ENCODE measurements at places on chromosomes 6 and 20.

DNA sequence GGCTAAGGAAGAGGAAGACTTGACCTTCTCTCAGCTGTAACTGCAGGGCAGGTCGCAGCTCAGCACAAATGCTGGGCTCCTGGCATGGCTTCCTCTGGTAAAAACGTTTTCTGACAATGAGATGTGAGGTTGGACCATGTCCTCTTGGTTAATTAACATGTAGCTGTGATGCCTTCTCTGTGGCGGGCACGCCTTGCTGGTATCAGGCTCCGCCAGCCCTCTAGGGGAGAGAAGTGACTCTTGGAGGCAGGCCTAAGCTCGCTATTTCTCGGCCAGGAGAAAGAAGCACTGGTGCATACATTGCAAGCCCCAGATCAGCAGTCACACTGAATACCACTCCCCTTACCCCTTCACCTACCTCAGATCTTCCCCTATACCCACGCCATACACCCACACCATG, 65.0 kb downstream of the QRSL1 start:
- DNase-seq: no peak

- DNase-seq: no peak
Measured at GRCh38 chr6:24060982-24061754, 64.8 kb upstream of the NRSN1 start.

DNA sequence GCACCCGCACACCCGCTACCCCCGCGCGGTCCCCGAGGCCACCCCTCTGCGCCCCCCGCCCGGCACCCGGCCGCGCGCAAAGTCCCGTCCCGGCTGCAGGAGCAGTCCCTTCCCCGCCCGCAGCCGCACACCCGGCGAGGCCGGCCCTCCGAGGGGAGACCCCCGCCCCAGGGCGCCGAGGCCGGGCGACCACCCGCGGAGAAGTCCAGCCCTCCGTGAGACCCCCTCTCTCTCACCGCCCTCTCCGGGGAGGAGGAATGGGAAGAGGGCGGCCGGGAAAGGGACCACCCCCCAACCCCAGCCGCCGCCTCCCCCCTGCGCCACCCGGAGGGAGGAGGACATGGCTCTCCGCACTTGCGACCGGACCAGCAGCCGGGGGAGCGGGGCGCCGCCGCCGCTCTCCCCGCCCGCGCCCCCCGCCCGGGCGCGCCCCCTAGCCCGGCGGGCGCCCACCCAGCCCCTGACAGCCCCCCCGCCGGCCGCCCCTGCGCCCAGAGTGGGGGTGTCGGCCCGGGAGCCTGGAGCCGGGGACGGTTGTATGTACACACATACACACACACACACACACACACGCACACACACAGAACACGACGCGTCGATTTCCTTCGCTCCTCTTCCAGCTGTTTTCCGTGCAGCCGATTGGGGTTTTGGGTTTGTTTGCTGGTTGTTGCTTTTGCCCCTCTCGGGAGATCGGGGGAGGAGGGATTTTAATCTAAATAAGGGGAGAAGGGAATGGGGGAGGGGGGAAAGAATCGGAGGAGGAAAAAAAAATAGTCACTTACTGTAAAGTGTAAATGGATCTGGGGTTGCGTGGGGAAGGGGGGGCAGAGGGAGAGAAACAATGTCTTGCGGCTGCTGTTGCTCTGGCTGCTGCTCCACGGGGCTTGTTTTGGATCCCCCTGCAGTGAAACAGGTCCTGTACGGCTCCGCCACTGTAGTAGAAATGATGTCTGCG, at the start of gene ATXN1:
TSS of gene ATXN1 (minus strand) at position 945 of the 955 bp plus-strand sequence.
- DNase-seq: no peak

DNA sequence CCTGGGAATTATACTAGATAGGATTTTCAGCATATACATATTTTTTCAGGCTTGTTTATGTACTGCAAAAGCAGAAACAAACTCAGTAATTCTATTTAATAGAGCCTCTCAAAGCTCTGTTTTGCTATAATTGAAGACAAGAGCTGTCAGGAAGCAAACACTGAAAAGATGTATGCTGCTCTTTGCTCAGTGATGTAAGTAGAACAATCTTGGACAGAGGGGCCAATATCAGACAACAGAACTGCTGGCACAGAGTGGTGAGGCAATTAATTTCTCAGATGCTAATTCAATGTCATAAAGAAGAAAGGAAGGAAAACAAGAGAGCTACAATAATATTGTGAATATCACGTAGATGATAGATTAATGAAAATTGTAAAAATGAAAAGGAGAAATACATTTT, 663.3 kb upstream of the ADGRB3 start:
- DNase-seq: no peak

DNA sequence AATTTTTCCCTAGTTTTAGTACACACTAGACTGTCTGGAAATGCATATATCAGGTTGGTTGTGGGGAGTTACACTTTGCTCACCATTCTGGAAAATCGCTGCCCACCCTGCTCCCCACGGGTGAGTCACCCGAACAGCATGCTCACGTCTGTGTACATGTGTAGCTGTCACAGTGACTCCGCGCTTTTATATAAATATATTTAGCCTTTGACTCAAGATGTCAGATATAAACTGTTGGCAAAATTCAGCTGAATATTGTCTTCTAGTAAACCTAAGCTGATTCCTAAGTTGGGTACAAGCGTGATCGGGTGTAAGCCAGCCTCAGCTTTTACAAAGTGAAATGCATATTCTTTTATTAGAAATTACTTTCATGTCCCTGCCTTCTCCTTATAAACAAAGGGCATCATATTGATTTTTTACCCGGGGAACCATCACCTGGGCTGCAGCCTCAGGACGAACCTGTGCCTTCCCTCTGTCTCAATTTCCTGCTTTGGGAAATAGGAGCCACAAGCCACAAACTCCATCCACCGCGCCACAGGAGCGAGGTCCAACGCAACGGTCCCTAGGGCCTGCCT, 4.3 kb downstream of the SDCBP2 start:
- DNase-seq: peak; percentile 73

- no peak for DNase-seq
Measured at GRCh38 chr6:33772902-33773472, 15.9 kb downstream of the LEMD2 start.

DNA sequence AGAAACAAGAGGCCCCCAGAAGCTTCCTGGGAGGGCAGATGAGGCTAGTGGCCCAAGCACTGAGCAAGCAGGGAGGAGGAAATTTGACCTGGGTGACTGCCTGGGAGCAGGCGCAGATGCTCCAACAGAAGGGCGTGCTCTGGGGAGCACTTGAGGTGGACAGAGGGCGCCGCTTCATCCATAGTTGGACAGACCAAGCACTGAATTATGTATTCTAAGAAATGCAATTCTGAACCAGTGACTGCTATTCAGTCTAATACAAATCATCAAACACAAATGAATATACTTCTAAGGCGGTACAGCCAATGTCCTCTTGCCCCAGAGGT, 28.7 kb upstream of the IRF4 start:
- no peak for DNase-seq

GRCh38 chr6:97151601-97152000, 131.4 kb downstream of the MMS22L start:
- no peak for DNase-seq

GRCh38 chr6:99940582-99940981, 53.4 kb downstream of the MCHR2 start:
- no peak for DNase-seq

DNA sequence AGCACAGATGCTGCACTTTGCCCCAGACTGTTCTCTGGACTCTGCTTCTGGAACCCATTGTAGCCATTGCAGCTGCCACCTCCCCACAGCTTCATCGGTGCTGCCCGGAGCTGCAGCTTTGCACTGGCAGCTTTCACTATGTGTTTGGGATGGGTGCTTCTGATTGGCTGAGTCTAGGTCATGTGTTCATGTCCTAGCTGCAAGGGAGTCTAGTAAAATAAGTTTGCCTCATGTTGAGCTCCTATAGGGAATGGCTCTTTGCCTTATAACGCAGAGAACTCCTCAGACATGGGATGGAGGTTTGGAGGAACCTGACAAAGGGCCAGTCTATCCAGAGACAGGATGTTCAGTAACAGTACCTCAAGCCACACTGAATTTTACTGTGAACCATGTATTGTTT, 268.0 kb downstream of the BMP7 start:
- DNase-seq: no peak

DNA sequence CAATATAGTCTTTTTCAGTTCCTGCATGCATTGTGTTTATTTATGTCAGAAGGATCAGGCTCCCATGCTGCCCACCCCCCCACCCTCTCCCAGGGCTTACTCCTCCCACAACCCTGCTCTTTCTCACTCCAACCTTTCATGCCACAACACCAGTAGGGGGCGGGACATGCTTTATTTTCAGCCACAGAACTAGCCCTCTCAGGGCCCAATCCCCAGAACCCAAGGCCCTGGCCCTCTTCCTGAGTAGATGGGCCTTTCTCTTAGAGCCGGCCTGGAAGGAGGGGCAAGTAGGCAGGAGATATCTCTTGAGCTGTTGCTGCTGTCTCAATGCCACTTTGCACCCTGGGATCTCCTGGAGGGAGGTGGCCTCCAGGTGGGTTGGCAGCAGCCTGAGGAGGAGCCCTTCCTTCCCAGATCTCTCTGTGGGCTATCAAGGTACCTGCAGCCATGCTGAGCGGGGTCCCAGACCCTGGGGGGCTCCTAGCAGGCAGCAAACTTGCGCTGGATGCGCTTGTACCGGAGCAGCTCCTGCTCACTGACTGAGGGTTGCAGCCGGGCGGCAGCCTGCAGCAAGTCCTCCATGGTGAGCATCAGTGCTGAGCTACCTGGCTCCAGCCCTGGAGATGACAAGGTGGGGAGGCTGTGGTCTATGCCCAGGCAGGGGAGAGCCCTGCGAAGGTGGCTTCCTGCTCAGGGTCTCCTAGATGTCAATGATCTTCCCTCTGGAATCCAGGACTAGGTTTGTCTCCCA, 3.5 kb downstream of the GNMT start:
- DNase-seq: no peak

DNA sequence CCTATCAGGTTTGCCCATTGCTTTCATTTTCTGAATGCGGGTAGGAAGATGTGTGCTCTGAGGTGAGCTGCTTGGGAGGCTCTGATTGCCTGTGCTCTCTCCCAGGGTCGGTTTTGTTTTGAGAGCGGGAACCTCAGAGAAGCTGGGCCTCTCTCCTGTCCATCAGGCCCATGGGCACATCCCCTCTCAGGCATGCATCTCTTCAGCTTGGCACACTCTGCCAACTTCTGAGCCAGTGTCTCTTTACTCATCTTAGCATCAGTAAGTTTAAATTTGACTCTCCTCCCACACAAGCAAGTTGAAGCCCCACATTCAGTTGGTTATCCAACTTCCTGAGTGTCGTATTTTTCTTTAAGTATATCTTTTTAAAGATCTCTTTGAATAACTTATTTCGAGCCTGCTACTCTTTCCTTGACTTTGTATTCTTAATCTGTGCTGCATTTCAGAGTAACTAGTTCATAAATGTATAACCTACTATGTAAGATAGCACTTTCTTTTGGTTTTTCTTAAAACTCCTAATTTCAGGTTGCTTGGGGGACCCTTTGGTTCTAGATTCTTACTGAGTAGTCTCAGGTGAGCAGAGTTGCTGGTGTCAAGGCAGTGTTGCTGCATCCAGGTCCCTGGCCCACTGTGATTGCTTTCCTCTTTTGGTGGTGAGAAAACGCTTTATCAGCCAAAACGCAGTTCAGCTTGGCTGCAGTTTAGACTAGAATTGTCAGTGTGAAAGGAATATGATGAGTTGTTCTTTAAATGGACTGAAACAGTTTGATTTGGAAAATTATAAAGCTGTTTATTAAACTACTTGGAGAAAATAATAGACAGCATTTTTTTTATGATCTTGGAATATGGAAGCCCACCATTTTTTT, 54.8 kb downstream of the SNX9 start:
- no peak for DNase-seq

DNA sequence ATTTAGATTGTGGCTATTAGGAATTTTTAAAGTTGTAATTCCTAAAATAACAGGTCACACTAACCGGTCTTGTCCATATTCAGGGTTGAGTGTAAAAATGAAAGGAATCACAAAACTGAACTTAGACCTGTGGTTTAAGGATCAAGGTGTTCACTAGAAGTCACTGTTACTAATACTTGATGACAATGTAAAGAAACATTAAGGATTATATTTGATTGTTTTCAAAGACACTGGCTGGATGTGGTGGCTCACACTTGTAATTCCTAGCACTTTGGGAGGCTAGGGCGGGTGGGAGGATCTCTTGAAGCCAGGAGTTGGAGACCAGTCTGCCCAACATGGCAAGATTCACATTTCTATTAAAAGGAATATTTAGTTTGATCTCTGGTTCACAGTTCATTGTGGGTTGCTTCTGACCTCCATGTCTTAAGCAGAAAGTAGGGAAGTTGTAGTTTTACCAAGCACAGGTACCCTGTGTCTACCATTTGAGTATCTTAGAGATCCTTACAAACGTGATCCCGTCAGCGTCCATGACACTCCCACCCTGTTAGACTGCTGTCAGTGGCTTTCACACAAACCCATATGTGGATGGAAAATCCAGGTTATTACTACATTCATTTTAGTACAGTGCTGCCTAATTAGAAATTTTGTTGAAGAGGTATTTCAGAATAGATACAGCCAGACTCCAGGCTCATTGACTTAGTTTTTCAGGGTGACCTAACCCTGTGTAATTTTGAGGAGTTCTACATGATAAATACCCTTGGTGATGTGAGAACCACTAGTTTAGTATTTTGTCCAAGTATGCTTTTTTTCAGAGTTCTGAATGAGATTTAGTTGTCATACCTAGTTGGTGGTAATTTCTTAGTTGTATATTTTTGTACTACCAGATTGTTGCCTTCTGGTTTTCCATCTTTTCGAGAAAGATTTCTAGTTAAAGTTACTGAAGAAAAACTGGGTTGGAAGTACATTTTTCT, 10.2 kb downstream of the SRSF3 start:
- DNase-seq: no peak

DNA sequence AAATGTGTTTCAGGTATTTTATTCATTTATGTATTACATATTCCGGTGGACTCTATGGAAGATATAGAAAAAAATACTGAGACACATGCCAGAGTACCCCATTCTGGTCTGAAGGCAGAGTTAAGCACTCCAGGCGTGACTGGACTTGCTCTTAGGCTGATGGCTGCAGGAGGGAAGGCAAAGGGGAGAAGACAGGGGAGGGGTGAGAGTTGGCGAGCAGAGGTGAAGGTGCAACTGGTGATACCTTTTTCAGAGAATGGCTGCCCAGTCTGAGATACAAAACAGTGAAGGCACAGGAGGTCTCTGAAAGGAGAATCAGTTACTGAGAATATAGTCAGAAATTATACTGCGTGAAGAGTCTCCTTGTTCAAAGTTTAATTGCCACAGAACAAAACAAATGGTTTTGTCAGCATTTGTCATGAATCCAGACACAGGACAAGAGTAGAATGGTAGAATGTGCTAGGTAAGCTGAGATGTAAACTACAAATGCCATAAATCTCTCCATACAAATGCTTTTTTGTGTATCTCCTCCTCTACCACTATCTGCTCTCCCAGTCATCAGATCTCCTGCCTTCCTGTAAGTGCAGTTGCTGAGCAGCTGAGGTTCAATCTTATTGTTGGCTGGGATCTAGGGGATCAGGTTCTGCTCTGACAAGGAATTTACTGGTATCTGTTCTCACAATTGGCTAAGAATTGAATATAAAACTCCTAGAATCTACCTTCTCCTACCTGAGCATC, 104.2 kb upstream of the DST start:
- DNase-seq: no peak

Measured in astrocyte (in vitro differentiated cells and primary cell).